Testis (tissue), 5 donors: ENCODE measurements at places on chromosomes 1 and 21. TPM values are rescaled to one million over a fixed set of nuclear protein-coding genes. Genes with fewer than 3 reads are reported as not detected.

- no peak overlapping the region for H3K27ac ChIP-seq
- no peaks in the 10 kb centered on the region for H3K27me3 ChIP-seq
- H3K4me3 ChIP-seq: no peak overlapping the region
- no peak for DNase-seq
These were observed 228.8 kb upstream of the KAZN start for GRCh38 chr1:14369526-14370213.

DNA sequence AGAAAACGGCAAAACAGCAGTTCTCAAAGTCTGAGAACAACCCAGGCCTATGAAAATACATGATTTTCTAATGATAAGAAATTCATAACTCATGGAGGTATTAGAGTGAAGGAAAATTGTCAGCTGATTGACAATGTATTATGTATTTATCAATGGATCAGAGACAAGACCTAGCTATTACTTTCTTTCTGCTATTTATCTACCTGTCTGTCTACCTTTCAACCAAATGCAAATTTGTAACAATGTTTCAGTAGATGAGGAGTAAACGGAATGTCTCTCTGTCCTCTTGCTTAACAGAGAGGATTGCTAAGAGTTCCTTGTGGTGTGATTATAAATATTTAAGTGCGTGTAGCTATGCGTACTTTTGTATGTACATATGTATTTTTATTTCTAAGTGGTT lies 568.7 kb upstream of the RGS18 start:
- DNase-seq: no peak
- no peak overlapping the region for H3K27ac ChIP-seq
- H3K4me3 ChIP-seq: no peak overlapping the region
- no peaks in the 10 kb centered on the region for H3K27me3 ChIP-seq
- H3K36me3 ChIP-seq: no peaks in the 10 kb centered on the region

DNA sequence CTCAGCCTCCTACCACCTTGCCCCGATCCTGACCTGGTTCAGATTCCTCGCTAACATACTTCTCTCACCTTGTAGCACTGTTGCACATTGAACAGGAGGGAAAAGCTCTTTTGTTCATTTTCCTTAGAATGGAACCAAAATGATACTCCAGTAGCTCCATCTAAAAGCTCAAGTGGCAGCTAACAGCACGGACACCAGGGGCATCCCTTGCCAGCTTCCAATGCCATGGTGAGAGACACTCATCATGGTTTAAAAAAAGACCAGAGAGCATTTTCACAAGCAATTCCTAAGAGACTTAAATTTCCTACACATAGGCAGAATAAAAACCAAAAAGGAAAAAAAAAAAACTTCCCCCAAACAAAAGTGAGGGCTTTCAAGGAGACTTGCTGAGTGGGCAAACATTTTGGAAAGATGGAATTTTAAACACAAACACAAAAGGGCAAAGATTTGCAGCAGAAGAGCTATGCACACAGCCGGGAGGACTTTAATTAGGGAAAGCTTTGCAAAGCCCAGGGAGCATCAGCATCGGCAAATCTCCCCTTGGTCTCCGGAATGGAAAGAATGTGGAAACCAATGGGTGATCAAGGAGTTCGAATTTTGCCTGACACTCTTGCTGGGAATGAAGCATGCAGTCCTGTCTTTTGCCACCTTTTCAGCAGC lies 84.3 kb downstream of the CAPZB start:
- H3K27ac ChIP-seq: peak overlapping the region; percentile 31
- no peak overlapping the region for H3K4me3 ChIP-seq
- H3K27me3 ChIP-seq: no peaks in the 10 kb centered on the region
- H3K4me1 ChIP-seq: peaks cover 27% of the 10 kb centered on the region

GRCh38 chr1:248886237-248886895 lies 19.7 kb upstream of the PGBD2 start:
- no peak overlapping the region for H3K4me3 ChIP-seq
- no peak for DNase-seq
- H3K36me3 ChIP-seq: no peaks in the 10 kb centered on the region
- H3K27me3 ChIP-seq: no peaks in the 10 kb centered on the region

CELA3B gene
- polyA plus RNA-seq: 0.34 TPM

SPSB1 gene
- 19.8 TPM for polyA plus RNA-seq

- H3K4me3 ChIP-seq: no peak overlapping the region
- H3K27me3 ChIP-seq: no peaks in the 10 kb centered on the region
- H3K4me1 ChIP-seq: no peaks in the 10 kb centered on the region
- H3K27ac ChIP-seq: no peak overlapping the region
- DNase-seq: no peak
These were observed 301.7 kb upstream of the KAZN start for GRCh38 chr1:14296795-14297194.

DNA sequence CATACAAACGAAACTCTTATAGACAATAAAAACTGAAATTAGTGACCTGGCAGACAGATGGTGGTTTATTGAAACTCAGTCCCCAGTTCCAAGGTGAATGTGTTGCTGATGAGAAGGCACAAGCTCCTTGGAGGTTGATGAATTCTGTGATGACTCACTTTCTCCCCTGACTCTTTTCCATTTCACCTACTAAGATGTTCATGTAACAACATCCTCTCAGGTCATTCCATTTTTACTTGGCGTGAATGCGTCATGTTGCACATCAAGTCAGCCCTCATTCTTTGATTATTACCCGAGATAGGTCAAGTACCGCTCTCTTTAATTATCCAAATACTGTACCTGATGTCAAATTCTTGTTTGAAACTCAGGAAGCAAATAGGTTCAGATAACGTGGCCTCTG lies 10.1 kb upstream of the IL10RB start:
- H3K27me3 ChIP-seq: no peaks in the 10 kb centered on the region
- DNase-seq: no peak
- H3K27ac ChIP-seq: no peak overlapping the region
- no peaks in the 10 kb centered on the region for H3K36me3 ChIP-seq

KRTAP7-1 gene
- polyA plus RNA-seq: not detected

- H3K36me3 ChIP-seq: no peaks in the 10 kb centered on the region
- H3K4me3 ChIP-seq: no peak overlapping the region
- H3K27me3 ChIP-seq: no peaks in the 10 kb centered on the region
These were observed 5.2 kb downstream of the ADAMTS4 start for GRCh38 chr1:161193561-161194235.

- no peaks in the 10 kb centered on the region for H3K36me3 ChIP-seq
- H3K4me3 ChIP-seq: no peak overlapping the region
These were observed 437.9 kb upstream of the PLXNA2 start for GRCh38 chr1:208681878-208682663.

FMO3 gene
- 0.92 TPM for polyA plus RNA-seq

DNA sequence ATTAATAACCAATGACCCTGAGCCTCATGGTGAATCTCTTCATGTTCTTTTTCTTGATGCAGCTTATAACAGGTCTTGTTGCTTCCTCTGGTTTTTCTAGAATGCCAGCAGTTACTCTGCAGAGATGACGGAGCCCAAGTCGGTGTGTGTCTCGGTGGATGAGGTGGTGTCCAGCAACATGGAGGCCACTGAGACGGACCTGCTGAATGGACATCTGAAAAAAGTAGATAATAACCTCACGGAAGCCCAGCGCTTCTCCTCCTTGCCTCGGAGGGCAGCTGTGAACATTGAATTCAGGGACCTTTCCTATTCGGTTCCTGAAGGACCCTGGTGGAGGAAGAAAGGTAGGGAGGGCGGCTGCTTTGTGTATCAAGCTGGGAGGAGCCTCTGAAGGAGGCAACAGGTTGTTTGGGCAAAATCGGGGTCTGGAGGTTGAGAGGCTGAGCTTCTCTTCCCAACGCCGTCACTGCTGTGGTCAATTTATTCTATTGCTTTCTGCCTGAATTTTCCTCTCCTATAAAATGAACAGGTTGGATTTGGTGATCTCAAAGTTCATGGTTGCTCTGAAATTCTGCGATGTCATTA lies 6.7 kb downstream of the ABCG1 start:
- no peaks in the 10 kb centered on the region for H3K27me3 ChIP-seq
- DNase-seq: no peak
- no peak overlapping the region for H3K4me3 ChIP-seq
- H3K4me1 ChIP-seq: peaks cover under 1% of the 10 kb centered on the region

DNA sequence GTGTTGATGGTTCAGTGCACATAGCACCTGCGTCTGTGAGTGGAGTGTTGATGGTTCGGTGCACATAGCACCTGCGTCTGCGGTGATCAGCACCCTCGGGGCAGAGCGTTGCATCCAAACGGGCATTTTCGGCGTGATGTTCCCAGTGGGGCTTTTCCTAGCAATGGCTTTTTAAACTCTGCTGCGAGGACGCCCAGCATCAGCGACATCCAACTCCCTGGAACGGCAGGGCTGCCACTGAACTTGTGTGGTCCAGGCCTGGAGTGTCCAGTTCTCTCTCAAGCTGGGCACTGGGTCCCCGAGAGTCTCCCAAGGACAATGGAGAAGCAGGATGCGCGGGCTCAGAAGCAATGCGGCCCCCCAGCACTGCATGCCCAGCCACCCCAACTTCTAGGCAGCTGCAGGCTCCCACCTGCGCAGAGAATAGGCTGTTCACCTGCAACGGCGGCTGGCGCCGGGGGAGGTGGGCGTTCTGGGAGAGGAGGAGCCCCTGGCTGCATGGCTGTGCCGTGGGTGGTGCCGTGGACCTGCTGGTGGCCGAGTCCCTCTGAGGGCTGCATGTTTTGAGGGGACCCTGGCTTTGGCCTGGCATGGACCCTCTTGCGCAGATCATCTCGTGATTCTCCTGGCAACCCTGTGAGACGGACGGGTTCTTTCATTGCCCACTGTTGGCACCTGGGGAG lies 10.1 kb upstream of the C1orf174 start:
- no peak overlapping the region for H3K27ac ChIP-seq
- H3K4me1 ChIP-seq: peaks cover 6% of the 10 kb centered on the region
- no peaks in the 10 kb centered on the region for H3K36me3 ChIP-seq
- H3K4me3 ChIP-seq: no peak overlapping the region

GRCh38 chr1:225534135-225534534 lies 106.3 kb upstream of the LBR start:
- DNase-seq: no peak
- H3K4me1 ChIP-seq: peaks cover 4% of the 10 kb centered on the region
- H3K36me3 ChIP-seq: no peaks in the 10 kb centered on the region

DNA sequence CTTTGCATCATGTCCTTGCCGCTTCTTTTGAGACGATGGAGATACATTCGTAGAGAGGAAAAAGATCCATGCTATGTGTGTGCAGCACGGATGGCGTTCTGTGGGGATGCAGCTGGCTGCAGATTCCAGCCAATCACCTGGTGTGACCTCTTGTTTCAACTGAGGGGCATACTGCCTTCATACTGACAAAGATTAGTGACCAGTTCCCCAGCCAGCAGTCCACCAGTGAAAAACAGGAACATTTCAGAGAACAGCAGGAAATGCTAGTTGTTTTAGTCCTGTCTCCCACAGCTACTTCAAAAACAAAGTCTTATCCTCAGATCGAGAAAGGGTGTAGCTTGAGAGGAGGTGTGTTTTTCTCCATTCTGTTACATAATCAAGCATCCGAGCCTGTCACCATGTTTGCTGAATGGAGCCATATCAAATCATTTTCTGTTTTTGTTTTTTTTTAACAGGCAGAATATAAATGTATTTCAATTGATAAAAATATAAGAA lies 255.7 kb upstream of the FMN2 start:
- no peaks in the 10 kb centered on the region for H3K36me3 ChIP-seq
- no peak for DNase-seq
- H3K27ac ChIP-seq: no peak overlapping the region

DNA sequence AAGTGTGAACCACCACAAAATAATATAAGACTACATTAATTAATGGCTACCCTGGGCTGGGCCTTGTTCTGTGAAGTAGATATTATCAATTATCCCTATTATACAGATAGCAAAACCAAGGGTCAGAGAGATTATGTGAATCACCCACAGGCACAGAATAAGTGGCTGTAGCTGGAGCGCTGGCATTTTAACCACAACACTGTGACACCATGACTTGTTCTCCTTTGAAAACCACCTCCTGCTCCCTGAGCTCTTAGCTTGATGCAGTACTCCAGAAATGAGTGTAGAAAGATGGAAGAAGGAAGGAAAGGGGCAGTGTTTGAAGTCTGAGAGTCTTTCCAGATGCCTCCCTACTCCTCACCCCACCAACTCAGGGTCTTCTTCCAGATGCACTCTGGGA lies 29.5 kb upstream of the JUN start:
- no peaks in the 10 kb centered on the region for H3K27me3 ChIP-seq
- H3K4me1 ChIP-seq: peaks cover 24% of the 10 kb centered on the region
- H3K4me3 ChIP-seq: no peak overlapping the region

LCA5L gene
- polyA plus RNA-seq: 88.0 TPM

- no peak for DNase-seq
- H3K4me1 ChIP-seq: no peaks in the 10 kb centered on the region
- no peak overlapping the region for H3K4me3 ChIP-seq
- no peaks in the 10 kb centered on the region for H3K27me3 ChIP-seq
- H3K27ac ChIP-seq: no peak overlapping the region
These were observed 19.3 kb upstream of the ACTA1 start for GRCh38 chr1:229452956-229453801.

DNA sequence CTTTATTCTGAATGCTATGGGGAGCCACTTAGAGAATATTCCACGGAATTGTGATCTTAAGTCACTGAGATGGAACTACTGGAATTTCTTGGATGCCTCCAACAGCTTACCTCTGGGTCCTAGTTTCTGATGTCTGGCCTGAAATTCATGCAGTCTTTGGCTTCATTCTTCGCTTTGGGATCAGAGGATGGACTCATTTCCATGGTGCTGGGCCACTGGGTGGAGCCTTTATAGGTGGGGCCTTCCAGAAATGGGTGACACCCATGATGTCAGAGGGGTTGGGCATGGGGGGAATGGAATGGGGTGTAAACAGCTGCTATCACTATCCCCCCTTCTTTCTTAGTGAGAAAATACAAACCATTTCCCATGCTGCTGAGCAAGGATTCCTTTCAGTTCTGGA lies 73.7 kb upstream of the FGGY start:
- H3K36me3 ChIP-seq: no peaks in the 10 kb centered on the region
- no peak overlapping the region for H3K4me3 ChIP-seq
- no peaks in the 10 kb centered on the region for H3K27me3 ChIP-seq
- H3K27ac ChIP-seq: no peak overlapping the region
- no peak for DNase-seq
- peaks cover 6% of the 10 kb centered on the region for H3K4me1 ChIP-seq

PRAMEF7 gene
- 0.20 TPM for polyA plus RNA-seq

SPRR2G gene
- polyA plus RNA-seq: 1.9 TPM

- no peaks in the 10 kb centered on the region for H3K36me3 ChIP-seq
- peaks cover 13% of the 10 kb centered on the region for H3K4me1 ChIP-seq
- no peak for DNase-seq
- H3K4me3 ChIP-seq: no peak overlapping the region
- no peak overlapping the region for H3K27ac ChIP-seq
- no peaks in the 10 kb centered on the region for H3K27me3 ChIP-seq
These were observed 146.9 kb upstream of the DUSP10 start for GRCh38 chr1:221888801-221889200.
